ENCODE measurements at places on chromosomes 3 and 15. TPM values are rescaled to one million over a fixed set of nuclear protein-coding genes. Genes with fewer than 3 reads are reported as not detected.
A peak's percentile ranks its signal among the peaks of the same experiment; 100 is the strongest.

The P2RY1 gene
- 0.22 TPM for total RNA-seq

DNA sequence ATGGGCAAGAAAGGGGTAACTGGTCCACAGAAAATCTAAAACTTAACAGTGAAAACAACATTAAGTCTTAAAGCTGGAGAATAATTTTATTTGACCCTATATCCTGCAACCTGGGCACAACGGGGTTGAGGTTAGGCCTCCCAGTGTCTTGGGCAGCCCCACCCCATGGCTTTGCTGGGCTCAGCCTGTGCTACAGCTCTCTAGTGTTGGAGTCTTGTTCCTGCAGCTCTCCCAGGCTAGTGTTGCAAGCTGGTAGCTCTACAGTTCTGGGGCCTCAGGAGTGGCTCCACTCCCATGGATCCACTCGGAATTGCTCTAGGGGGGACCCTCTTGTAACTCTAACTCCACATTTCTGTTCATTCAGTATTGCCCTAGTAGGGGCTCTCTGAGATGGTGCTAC lies 24.9 kb upstream of the GNB4 start:
- no peaks in the 10 kb centered on the region for H3K27me3 ChIP-seq
- no peaks in the 10 kb centered on the region for H3K4me1 ChIP-seq
- no peak for DNase-seq
- no peak overlapping the region for H3K4me3 ChIP-seq

The LRRK1 gene
- total RNA-seq: 6.8 TPM

- no peaks in the 10 kb centered on the region for H3K27me3 ChIP-seq
- DNase-seq: peak; percentile 39
- no peaks in the 10 kb centered on the region for H3K36me3 ChIP-seq
- H3K27ac ChIP-seq: peak overlapping the region; percentile 91
These were observed 50.1 kb downstream of the CFAP20DC start for GRCh38 chr3:58999774-59000160.

DNA sequence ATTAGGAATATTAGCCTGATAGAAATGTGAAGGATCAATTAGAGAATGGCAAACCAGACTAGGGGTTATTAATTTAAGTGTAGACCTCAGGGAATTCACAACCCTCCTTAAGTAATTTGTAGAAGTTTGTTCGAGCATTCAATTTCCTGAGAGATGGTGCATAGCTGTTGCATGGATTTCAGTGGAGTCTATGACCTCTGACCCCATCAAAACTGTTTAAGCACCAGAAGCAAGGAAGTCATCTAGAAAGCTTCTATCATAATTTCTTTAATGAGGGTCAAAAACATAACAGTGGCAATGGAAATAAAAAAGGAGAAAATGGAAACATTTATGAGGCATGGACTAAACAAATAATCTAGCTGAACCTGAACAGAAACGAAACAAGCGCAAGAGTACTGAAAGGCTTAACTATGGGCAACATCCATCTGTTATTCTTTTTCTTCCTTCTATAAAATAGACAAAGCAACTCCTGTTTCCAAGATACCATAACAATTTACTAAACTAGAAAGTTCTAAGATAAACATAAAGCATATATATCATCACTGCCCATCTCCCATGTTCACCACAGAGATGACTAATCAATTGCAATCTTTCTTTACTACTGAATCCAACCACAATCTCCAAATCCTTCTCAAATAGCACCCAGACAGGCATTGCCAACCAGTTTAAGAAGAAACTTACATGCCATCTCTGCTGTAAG lies 151.4 kb downstream of the THRB start:
- no peaks in the 10 kb centered on the region for H3K27me3 ChIP-seq
- DNase-seq: peak; percentile 66
- H3K4me3 ChIP-seq: no peak overlapping the region
- H3K27ac ChIP-seq: no peak overlapping the region

- 0 out of 2 replicates have a peak, but pooled peaks cover 14% of the 10 kb centered on the region for H3K27me3 ChIP-seq
- H3K4me3 ChIP-seq: no peak overlapping the region
- H3K27ac ChIP-seq: no peak overlapping the region
- no peaks in the 10 kb centered on the region for H3K36me3 ChIP-seq
These were observed 109.5 kb downstream of the SYNPR start for GRCh38 chr3:63387568-63387967.

The SUCNR1 gene
- total RNA-seq: under 0.01 TPM

DNA sequence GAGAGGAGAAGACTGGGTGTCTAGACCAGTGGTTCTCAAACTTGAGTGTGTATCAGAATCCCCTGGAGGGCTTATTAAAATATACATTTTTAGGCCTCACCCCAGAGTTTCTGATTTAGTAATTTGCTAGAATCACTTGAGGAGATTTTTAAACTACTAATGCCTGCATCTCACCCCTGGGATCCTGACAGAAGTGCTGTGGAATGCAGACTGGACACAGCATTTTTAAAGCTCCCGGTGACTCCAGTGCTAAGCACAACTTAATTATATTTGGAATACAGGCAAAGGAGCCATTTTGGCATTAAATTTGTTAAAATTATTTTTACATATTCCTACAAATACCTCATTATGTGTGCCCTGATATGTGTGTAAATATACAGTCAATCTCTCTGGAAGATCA lies 26.7 kb upstream of the COL6A6 start:
- no peaks in the 10 kb centered on the region for H3K27me3 ChIP-seq
- H3K4me1 ChIP-seq: peaks cover 21% of the 10 kb centered on the region
- H3K4me3 ChIP-seq: no peak overlapping the region
- DNase-seq: peak; percentile 67
- no peaks in the 10 kb centered on the region for H3K36me3 ChIP-seq

DNA sequence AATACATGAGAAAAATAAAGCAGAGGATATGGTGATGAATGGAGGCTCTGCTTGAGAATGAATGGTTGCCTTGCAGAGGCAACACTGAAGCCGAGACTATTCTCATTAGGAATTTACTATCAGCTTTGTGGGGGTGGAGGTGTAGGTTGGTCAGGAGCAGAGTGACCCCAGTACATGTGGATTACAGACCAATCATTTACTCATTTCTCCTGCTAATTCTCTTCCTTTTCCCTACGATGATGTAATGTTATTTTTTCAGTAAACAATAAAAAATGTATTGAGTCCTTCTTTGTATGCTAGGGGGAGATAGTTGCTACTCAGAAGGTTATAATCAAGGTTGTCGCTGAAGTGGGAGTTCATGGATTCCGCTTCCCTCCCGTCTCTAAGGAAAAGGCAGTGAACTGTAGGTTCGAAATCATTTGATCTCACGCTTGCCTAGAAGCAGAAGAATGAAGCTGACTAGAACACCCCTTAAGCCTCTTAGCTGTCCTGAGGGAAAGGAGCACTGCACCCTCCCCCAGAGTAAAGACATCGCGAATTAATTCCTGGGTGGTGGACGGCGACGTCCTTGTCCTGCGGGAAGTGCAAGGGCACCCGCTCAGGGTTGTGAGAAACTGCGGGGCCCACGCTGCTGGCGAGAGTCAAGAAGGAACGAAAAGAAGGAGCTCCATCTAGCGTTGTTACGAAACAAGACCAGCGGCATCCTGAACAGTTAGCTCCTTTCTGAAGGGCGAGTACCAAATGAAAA lies 213.2 kb upstream of the PFN2 start:
- H3K36me3 ChIP-seq: no peaks in the 10 kb centered on the region
- peak overlapping the region; percentile 71 for H3K4me3 ChIP-seq
- no peaks in the 10 kb centered on the region for H3K27me3 ChIP-seq

DNA sequence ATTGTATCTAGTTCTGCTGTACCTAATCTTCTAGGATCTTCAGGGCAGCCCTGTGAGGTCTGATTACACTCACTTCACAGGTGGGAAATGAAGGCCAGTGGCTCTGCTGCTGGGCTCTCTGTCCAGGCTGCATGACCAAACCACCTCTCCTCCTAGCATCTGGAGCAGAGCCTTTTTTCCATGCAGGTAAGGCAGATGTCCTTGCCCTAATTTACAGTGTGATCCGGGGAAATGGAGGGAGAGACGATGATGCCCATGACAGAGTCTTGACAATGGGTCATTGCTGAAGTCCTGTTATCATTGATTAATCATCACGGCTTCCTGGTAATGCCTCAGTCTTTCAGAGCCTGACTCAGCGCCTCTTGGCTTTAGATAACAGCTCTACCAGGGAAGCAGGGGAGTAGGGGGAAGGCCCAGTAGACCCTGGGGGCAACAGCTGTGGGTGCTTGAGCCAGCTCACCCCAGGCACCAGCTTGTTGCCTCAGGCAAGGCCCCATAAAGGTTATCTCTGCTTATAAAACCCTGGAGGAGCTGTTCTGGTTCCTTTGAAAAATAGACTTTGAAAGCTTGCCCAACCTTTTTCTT lies 153.4 kb downstream of the GABRG3 start:
- no peak overlapping the region for H3K27ac ChIP-seq
- H3K27me3 ChIP-seq: no peaks in the 10 kb centered on the region
- no peaks in the 10 kb centered on the region for H3K36me3 ChIP-seq
- H3K4me1 ChIP-seq: no peaks in the 10 kb centered on the region
- peak; percentile 28 for DNase-seq

- peak overlapping the region; percentile 26 for H3K27ac ChIP-seq
- peaks cover 50% of the 10 kb centered on the region for H3K4me1 ChIP-seq
- no peaks in the 10 kb centered on the region for H3K36me3 ChIP-seq
These were observed 135.2 kb downstream of the BBX start for GRCh38 chr3:107657971-107658370.

- H3K27ac ChIP-seq: 0 out of 2 replicates have a peak overlapping the region, but pooled peaks have one; percentile 2
- H3K27me3 ChIP-seq: no peaks in the 10 kb centered on the region
- peaks cover 29% of the 10 kb centered on the region for H3K4me1 ChIP-seq
- peak overlapping the region; percentile 83 for H3K4me3 ChIP-seq
- H3K36me3 ChIP-seq: peaks cover 19% of the 10 kb centered on the region
These were observed 1.6 kb downstream of the PTX3 start for GRCh38 chr3:157438194-157438730.

The FBXO40 gene
- not detected for total RNA-seq

The EFHB gene
- total RNA-seq: 2.9 TPM

GRCh38 chr15:83209333-83209732 lies 1.7 kb upstream of the HDGFL3 start:
- no peak overlapping the region for H3K27ac ChIP-seq
- DNase-seq: no peak
- peaks cover 27% of the 10 kb centered on the region for H3K4me1 ChIP-seq
- no peaks in the 10 kb centered on the region for H3K36me3 ChIP-seq
- no peak overlapping the region for H3K4me3 ChIP-seq

- no peak for DNase-seq
- H3K27ac ChIP-seq: no peak overlapping the region
These were observed 24.4 kb downstream of the XXYLT1 start for GRCh38 chr3:195246581-195246995.

DNA sequence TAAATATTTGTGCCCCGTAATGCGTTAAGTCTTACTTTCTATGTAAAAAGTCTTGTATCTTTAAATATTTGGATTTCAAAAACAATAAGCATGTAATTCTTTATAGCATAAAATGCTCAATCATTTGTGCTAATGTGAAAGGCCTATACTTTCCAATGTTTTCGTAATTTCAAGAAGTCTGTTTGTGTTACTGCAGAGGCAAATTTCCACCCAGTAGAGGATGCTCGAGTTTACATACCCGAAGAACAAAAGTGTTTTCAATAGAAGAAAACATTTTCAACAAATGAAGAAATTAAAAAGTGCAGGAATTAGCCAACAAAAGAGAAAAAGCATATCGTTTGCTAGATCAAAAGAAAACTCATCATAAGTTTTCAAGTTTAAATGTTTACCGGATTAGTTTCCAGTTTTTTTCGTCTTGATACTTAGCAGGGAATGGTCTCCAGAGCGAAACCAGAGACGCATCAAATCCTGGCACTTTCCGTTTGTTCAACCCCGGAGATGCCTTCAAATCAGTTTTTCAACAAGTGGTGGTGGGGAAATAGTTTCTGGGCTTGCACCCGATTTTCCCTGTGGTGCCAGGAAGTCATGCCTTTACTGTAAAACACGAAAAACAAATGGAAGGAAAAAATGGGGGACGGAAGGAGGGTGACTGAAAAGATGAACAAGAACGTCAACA lies 1.0 kb downstream of the CGGBP1 start:
- peaks cover 29% of the 10 kb centered on the region for H3K36me3 ChIP-seq
- peak overlapping the region; percentile 93 for H3K4me3 ChIP-seq
- peaks cover 34% of the 10 kb centered on the region for H3K4me1 ChIP-seq
- peak; percentile 62 for DNase-seq
- peak overlapping the region; percentile 84 for H3K27ac ChIP-seq

DNA sequence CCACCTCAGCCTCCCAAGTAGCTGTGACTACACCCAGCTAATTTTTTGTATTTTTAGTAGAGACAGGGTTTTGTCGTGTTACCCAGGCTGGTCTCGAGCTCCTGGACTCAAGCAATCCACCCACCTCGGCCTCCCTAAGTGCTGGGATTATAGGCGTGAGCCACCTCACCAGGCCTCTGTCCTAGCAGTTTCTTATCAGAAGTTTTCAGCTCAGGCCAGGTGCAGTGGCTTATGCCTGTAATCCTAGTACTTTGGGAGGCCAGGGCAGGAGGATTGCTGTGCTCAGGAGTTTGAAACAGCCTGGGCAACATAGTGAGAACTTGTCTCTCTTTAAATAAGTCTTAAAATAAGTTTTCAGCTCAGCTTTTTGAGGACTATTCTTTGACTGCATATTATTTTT lies 48.4 kb downstream of the SGO1 start:
- H3K4me1 ChIP-seq: no peaks in the 10 kb centered on the region
- H3K36me3 ChIP-seq: no peaks in the 10 kb centered on the region
- no peak for DNase-seq
- no peaks in the 10 kb centered on the region for H3K27me3 ChIP-seq
- H3K27ac ChIP-seq: no peak overlapping the region

- no peak overlapping the region for H3K27ac ChIP-seq
- no peaks in the 10 kb centered on the region for H3K4me1 ChIP-seq
- no peak for DNase-seq
These were observed 68.5 kb downstream of the KCNH8 start for GRCh38 chr3:19216669-19217337.

The CHL1 gene
- total RNA-seq: not detected

DNA sequence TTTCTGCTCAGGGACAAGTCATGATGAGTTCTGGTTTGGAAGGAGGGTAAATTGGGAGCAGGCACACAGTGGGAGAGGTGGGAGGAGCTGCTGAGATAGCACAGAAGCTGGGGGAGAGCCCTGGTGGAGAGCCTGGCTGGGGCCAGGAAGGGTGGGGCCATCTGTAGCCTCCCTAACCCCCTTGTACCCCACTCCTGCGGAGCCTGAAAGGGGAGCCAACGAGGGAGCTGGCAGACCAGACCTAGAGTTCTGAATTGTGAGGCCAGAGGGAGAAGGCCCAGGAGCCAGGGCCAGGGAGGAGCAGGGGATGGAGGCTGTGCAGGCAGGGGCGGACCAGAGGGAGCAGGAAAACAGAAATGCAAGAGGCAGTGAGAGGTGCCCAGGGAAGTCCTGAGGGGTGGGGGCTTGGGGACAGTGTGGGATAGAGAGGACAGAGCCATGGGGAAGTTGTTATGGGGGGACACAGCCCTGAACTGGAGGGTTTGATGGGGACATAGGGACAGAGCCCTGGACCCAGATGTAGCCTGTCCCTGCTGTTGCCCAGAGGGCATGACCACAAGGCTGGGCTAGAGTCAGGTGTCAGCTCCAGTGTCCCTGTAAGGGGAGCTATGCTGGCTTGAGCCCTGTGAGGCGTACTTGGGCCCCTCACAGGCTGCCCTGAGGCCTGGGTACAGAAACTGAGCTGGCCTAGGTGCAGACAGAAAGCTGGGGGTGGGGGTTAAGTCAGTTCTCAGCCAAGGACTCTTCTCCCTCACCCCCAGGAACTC lies 1.2 kb downstream of the TMIE start:
- no peak overlapping the region for H3K27ac ChIP-seq
- DNase-seq: no peak
- H3K27me3 ChIP-seq: peaks cover 8% of the 10 kb centered on the region

Data from GM23248 (cell line).